ENCODE measurements at places on chromosomes 7 and 10. TPM values are rescaled to one million over a fixed set of nuclear protein-coding genes. Genes with fewer than 3 reads are reported as not detected.

The TRIM74 gene
- total RNA-seq: 2.4 TPM

The HYAL4 gene
- total RNA-seq: not detected

The SEMA3A gene
- total RNA-seq: 14.7 TPM

The LEP gene
- total RNA-seq: not detected

The SAMD9 gene
- 1.6 TPM for total RNA-seq

The URGCP gene
- 85.6 TPM for total RNA-seq

The FKBP14 gene
- total RNA-seq: 14.9 TPM

The PALS2 gene
- 198 TPM for total RNA-seq

- no peak for DNase-seq
Observed at GRCh38 chr10:126001576-126001975, 105.2 kb downstream of the FANK1 start.

DNA sequence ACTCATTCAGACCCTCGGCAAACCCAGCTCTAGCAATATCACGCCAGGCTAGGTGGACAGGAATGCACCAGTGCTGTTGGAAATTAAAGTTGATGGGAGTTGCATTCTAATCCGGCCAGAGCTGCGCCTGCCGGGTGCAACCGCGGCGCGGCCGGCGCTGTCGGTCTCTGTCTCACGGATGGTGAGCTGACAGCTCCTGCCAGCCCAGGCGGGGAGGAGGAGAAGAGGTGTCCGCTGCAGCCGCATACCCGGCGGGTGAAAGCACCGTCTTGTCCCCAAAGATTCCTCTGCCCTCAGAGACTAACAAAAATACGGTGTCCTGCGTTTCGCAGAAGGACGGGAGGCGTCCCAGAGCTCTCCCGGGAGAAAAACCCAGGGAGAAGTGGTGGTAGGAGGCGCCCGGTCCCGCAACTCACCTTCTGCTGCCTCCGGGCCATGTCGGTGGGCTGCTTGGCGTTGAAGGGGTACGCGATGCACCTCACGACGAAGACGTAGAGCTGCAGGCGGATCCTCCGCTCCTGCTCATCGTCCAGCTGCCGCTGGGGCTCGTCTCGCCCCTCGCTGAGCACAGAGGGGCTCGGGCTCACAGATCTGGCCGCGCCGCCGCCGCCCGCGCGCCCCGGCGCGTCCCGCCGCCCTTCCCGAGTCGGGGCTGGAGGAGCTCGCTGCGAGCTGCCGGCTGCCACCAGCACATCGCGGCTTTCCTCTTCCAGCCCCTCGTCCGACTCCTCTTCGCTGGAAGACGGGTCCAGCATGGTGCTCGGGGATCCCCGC, 490 bp downstream of the CADPS2 start:
- peak; percentile 57 for DNase-seq

DNA sequence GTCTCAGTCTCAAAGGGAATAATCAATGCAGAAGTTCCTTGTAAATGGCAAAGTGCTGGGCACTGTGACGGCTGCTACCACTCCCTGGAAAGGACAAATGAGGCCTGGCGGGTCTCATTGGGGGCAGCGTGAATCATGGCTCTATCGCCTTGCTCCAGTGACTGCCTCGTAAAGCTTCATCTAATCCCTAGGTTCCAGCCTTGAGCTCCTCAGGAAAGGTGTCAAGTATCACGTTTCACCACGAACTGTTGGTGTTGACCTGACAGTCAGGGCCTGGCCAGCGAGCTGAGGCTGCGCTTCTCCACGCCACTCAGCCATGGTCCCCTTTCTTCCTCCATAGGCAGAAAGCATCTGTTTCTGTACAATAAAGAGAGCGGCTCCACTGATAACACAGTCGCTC, 126.7 kb upstream of the ZNF32 start:
- DNase-seq: no peak

GRCh38 chr7:34675749-34676374, 17.8 kb downstream of the NPSR1 start:
- DNase-seq: peak; percentile 18

DNA sequence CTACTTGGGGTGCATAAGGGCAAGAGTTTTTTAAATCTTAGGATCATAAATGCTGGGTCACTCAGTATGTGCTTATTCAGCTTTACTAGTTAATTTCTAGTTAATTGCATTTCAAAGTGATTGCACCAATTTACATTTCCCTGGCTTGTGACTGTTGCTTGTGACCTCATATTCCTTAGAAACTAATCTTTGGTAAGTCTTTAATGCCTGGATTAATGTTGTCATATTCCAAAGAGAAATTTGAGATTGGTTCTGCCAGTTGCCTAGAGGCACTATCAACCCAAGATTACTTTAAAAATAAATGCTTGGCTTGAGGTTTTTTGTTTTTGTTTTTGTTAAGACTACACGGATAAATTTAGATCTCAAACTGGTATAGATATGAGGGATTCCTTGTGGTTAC, 103.1 kb downstream of the ANK3 start:
- no peak for DNase-seq
